ENCODE measurements at places on chromosomes 2 and 18.

DNA sequence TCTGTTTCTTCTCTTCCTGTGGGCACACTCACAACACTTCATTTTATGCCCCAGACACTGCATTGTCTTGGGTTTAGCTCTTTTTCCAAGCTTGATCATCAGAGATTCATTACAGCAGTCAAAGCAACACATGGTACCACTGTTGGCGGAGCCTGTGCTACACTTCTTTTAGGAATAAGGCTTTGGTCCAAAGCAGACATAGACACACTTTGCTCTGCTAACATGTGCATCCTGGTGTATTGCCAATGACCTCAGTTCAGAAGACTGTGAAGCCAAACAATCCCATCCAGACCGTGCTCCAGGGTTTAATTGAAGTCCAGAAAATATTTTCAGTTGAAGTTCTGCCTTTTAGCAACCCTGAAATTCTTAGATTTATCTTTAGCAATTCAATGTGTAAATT lies 354.6 kb upstream of the RAB12 start:
- DNase-seq, result no peak

GRCh38 chr18:68608851-68609490 lies 105.9 kb downstream of the TMX3 start:
- DNase-seq, result no peak

DNA sequence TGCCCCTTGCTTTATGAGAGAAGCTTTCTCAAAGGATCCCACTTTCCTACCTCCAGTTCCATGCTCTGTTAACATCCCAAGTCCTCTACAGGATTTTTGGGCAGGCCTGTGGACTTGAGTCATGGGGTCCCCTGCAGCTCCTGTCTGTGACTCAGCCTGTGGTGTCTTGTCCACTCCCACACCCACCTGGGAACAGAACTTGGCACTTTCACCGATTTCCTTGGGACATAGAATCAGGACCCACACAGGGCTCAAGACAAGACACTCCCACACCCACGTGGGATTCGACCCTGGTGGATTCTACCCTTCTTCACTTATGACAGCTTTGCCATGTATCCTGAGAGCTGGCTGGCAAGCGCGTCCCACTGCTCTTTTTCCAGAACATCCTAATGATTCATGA lies 30.7 kb upstream of the HDAC4 start:
- no peak for DNase-seq

DNA sequence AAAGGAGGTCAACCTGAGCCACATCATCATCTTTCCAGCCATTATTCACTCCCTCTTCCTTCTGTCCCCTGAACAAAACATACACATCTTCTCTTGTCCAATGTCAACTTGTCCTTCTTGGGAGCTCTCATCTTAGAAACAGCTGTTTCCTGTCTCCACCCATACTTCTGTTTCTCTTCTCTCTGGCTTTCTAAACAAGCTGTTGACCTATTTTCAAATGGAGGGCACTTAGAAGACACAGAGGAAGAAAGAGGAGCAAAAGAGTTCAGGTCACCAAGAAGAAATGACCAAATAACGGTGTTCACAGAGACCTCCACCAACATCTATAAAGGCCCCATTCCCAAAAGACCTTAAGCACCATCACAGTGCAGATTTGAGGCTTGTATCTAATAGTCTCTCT lies 355.9 kb upstream of the HNRNPA3 start:
- no peak for DNase-seq

- DNase-seq, result no peak
Observed at GRCh38 chr2:6782517-6783237, 83.0 kb downstream of the CMPK2 start.

- DNase-seq, result no peak
Observed at GRCh38 chr2:101311696-101312017, 3.2 kb upstream of the RNF149 start.

DNA sequence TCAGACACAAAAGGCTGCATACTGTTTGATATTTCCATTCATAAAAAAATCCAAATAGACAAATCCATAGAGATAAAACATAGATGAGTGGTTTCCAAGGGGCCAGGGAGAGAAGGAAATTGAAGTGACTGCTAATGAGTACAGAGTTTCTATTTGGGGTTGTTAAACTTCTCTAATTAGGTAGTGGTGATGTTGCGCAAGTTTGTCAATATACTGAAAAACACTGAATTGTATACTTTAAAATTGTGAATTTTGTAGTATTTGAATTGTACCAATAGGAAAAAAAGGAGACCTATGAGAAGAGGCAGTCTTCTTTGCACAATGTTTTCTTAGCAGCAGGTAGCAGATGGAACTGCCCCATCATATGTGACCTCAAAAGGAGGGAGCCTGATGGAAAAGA lies 71.1 kb downstream of the SCN9A start:
- no peak for DNase-seq

GRCh38 chr18:45054636-45055035 lies 373.9 kb downstream of the SETBP1 start:
- no peak for DNase-seq

DNA sequence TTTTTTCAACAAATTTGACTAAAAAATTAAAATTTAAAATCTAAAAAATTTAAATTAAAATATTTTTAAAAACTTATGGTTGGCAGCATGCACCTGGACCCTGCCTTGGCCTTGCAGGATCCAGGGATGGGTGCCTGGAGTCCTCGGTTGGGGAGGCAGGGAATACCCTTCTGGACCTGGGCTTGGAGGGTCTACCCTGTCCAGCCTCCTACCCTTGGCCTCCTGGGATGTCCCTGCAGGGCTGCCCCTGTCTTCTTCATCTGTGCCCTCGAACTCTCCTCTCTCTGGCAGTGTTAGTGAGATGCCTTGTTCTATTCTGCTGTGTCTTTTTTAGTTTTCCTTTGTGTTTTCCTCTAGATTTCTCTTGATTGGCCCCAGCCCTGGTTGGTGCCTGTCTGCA lies 68.9 kb upstream of the HAAO start:
- no peak for DNase-seq

GRCh38 chr2:9763356-9764152 lies 79.7 kb upstream of the TAF1B start:
- no peak for DNase-seq

DNA sequence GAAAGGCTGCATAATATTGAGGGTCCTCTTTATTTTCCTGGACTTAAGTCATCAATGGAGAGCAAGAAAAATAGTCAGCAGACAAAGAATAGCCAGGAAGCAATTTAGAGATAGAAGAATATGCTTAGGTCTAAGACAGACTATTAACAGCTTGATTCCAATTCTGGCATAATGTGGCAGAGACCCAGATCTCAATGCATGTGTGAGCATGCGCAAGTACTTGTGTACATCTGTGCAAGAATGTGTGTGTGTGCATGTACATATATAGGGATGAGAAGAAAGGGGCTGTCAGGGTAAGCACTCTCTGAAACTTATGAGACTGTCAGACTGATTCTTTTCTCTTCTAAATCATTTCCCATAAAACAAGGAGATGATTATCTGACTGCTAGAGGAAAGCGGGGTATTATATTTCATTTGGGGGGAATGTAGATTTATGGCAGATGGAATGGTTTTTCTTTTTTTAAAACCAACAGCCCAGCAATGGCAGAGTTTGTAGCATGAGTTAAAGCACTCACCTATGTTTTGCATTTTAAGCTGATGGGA lies 381.3 kb upstream of the SPRED2 start:
- DNase-seq, result no peak

DNA sequence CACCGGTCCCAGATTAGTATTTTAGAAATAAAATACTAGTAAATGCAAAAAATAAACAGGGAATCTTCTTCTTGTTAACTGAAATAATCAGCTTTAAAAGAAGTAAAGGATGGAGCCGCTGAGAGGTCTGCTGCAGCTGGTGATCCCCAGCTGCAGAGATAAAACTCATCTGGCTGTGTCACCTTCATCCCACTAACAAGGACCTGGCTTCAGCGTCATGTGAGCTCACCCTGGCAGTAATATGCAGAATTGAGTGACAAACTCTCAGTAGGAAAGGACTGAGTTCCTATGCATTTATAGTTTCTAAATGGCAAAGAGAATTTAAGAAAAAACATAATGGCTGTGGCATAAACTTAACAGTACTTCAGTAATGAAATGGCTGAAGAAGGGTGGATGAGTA lies 27.3 kb downstream of the VPS4B start:
- DNase-seq, result no peak

- no peak for DNase-seq
Observed at GRCh38 chr2:10839813-10840212, 27.2 kb upstream of the PDIA6 start.

- DNase-seq, result no peak
Observed at GRCh38 chr2:136210455-136210805, 92.5 kb upstream of the CXCR4 start.

DNA sequence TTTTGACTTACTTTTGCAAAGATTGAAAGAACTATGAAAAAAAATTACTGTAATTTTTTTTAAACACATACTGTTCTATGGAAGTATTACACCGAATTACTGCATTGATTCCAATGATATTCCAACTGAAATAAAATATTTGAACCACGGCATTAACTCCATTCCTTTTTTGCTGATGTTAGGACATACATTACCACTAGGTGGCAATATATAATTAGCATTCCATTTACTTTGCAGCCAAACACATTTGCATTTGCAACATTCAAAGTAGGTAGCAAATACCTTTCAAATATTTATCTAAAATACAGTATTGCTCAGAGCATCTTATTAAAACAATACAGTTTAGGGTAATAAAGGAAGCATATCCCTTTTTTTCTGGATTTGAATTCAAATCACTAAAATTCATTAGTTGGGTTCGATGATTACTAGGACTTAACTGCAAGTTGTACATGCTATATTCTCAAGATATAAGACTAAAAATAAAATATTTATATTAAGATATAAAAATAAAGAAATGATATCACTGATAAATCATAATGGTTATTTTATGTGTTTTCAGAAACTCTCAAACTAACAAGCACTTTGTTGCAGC lies 31.3 kb downstream of the LANCL1 start:
- DNase-seq, result no peak

- DNase-seq, result no peak
Observed at GRCh38 chr18:48552130-48552529, 13.3 kb downstream of the CTIF start.

- no peak for DNase-seq
Observed at GRCh38 chr2:110929528-110929927, 191.2 kb upstream of the BCL2L11 start.

GRCh38 chr2:673016-673415 lies 4.2 kb downstream of the TMEM18 start:
- no peak for DNase-seq

DNA sequence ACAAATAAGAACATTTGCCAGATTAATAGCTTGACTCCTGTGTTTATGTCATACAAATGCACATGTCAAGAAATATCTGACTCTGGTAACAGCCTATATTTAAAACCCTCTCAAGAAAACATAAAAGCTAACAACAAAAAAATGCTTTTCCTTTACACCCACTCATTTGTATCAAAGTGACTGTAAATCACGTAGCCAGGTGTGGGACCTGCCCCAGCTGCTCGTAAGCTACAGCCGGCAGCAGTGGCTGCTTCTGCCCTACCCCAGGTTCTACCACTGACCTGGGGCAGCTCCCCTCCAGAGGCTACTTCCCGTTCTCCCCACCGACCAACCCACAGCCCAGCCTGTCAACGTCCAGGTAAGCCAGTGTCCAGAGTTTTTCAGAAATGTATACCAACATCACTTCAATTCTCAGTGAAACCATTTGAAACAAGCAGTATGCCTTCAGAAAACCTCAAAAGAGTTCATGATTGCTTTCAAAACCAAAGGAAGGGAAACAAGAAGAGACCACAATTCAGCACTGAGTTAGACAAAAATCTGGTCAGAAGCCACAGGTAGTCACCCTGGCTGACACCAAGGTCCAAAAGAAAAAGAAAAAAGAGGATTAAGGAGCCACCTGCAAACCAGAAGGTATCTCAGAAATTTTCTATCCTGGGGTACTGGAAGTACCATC lies 40.4 kb downstream of the KIDINS220 start:
- no peak for DNase-seq

GRCh38 chr2:3453190-3453999 lies 65.9 kb downstream of the ADI1 start:
- DNase-seq, result no peak

DNA sequence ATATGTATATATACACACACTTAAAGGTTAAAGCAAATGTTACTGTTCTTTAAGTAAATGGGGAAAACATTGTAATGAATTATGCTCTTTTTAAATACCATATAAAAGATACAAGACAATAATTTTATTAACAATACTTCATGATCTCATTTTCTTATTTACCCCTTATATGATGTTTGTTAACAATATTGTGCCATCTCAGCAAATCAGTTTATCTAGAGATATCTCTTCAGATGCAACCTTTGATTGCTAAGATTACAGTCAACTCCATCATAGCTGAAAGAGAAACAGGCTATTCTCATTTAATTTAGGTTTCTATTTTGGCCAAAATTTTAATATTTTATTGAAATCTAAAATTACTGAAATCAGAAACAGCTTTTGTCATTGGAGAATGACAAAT lies 197.9 kb downstream of the CALCRL start:
- DNase-seq, result no peak
